T-cell (primary cell): ENCODE measurements at places on chromosomes 1 and 21.

- no peak overlapping the region for H3K27ac ChIP-seq
- no peak for DNase-seq
- peaks cover 8% of the 10 kb centered on the region for H3K27me3 ChIP-seq
- H3K36me3 ChIP-seq = no peaks in the 10 kb centered on the region
- H3K4me3 ChIP-seq = no peak overlapping the region
Observed at GRCh38 chr1:158049853-158050252, 56.4 kb downstream of the KIRREL1 start.

GRCh38 chr1:230979952-230980351, 1.1 kb downstream of the ARV1 start:
- H3K4me3 ChIP-seq = no peak overlapping the region
- no peaks in the 10 kb centered on the region for H3K36me3 ChIP-seq
- H3K27ac ChIP-seq = peak overlapping the region; percentile 50
- no peaks in the 10 kb centered on the region for H3K27me3 ChIP-seq

DNA sequence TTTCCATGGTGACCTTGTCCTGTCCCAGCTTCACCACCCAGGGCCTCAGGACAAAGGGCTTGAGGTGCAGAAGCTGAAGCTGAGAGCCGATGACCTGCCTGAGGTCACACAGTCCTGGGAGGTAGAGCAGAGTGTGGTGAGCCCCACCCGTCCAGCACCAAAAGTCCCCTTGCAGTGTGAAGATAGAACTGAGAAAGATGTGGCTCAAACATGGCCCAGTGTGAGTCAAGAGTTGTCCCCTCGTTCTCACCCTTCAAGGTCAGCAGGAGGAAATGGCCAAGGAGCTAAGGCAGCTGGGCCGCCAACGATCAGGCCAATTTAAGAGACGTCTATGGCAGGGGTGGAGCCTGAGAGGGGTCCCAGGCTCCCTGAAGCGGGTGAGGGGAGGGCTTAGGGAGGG, 157.5 kb upstream of the KLHDC7A start:
- no peak overlapping the region for H3K4me3 ChIP-seq
- H3K27me3 ChIP-seq = peaks cover 20% of the 10 kb centered on the region
- no peaks in the 10 kb centered on the region for H3K4me1 ChIP-seq
- no peak overlapping the region for H3K27ac ChIP-seq
- H3K36me3 ChIP-seq = no peaks in the 10 kb centered on the region

- H3K27ac ChIP-seq = no peak within 1 kb of the TSS
- H3K4me1 ChIP-seq = no peaks in the 10 kb centered on the region
- no peaks in the 10 kb centered on the region for H3K36me3 ChIP-seq
- H3K4me3 ChIP-seq = no peak within 1 kb of the TSS
- no peak for DNase-seq
Observed at GRCh38 chr1:17248781-17249180, at the start of gene PADI3. TSS of gene PADI3 (plus strand) at chr1:17249098. CDS start at chr1:17249138, 40 bp downstream.

- H3K4me3 ChIP-seq = no peak overlapping the region
- no peaks in the 10 kb centered on the region for H3K27me3 ChIP-seq
- H3K27ac ChIP-seq = no peak overlapping the region
- no peaks in the 10 kb centered on the region for H3K36me3 ChIP-seq
Observed at GRCh38 chr1:93667642-93668041, 14.0 kb downstream of the BCAR3 start.

DNA sequence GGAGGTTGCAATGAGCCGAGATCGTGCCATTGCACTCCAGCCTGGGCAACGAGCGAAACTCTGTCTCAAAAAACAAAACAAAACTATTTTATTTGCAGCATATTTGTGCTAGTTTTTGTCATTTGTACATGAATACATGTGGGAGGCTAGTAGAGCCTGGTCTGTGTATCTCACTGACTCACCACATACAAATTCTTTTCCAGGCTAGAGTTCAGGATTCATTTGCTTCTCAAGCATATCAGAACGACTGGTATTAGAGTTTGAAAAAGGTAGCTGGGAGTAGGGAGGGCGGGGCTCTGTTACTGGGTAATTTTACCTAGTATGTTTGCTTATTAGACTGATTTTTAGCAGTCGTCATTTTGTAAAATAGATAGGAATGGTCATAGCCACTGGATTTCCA, 4.5 kb upstream of the TOR3A start:
- no peak overlapping the region for H3K4me3 ChIP-seq
- H3K27me3 ChIP-seq = no peaks in the 10 kb centered on the region
- peaks cover 5% of the 10 kb centered on the region for H3K36me3 ChIP-seq
- H3K27ac ChIP-seq = no peak overlapping the region
- DNase-seq = no peak
- H3K4me1 ChIP-seq = peaks cover 7% of the 10 kb centered on the region
